ENCODE measurements at places on chromosomes 1 and 21. TPM values are rescaled to one million over a fixed set of nuclear protein-coding genes. Genes with fewer than 3 reads are reported as not detected.

The PRDM2 gene
- total RNA-seq = 37.3 TPM

The ADGRL4 gene
- not detected for total RNA-seq

The C1orf116 gene
- total RNA-seq = not detected

The ABCA4 gene
- 0.14 TPM for total RNA-seq

Measured in activated naive CD4-positive, alpha-beta T cell treated with anti-CD3 and anti-CD28 coated beads for 36 hours (primary cell).